ENCODE measurements at places on chromosomes 7 and 10.

GRCh38 chr7:14834456-14834855 is 68.1 kb downstream of the DGKB start:
- no peak for DNase-seq

- no peak for DNase-seq
Measured at GRCh38 chr10:14572811-14573210, 201.9 kb downstream of the FAM107B start.

DNA sequence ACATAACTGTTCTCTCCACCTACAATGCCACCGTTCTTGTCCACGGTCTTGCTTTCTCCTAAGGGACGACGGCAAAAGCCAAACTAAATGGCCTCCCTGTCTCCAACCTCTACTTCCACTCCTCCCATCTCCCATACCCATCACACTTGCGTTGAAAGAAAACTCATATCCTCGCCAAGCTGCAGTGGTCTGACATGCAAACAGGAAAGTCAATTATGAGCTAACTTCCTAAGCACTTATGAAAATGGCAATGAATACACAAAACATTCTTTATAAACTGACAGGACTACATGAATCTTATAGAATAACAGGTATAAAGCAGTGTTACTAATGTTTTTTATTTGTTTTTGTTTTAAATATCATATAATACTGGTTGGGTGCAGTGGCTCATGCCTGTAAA is 46.4 kb downstream of the TYW1B start:
- no peak for DNase-seq

GRCh38 chr10:4034907-4035598 is 250.0 kb upstream of the KLF6 start:
- peak; percentile 18 for DNase-seq

DNA sequence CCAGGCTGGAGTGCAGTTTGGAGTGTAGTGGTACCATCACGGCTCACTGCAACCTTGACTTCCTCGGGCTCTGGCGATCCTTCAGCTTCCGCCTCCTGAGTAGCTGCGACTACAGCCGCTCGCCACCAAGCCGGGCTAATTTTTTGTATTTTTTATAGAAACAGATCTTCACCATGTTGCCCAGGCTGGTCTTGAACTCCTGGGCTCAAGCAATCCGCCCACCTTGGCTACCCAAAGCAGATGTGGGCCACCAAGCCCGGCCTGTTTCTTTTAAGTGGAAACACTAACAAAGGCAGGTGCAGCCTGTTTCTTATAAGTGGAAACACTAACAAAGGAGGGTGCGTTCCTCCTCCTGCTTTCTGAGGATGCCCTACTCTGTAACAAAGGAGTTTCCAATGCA is 18.2 kb downstream of the PRF1 start:
- no peak for DNase-seq

DNA sequence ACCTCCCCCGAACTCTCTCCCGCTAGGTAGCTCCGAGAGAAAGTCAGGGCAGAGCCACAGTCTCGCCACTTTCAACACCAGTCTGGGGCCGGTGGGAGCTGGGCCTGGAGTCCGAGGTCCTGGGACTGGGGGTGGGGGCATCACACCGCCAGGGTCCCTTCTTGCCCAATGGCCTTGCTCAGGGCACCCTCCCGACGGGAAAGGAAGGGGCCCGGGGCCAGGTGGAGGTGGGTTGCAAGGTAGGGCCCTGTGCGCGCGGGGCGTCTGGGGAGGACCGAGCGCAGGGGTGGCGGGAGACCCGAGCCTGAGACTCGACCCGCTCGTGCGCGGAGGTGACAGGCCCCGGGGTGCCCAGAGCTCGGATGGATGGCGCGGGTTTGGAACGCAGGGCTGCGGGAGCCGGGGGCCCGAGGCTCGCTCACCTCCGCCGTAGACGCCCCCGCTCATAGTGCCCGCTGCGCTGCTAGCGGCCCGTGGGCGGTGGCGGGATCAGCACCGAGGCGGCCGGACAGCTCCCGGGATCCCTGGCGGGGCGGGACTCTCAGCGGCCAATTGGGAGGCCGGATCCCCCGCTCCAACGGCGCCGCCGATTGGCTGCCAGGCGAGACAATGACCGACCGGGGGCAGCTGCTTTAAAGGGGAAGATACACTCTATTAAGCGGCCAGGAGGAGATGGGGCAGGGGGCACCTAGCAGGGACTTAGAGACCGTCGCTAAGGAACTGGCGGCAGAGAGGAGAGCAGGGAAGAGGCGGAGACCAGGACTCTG is at the start of gene ACTL6B:
TSS of gene ACTL6B (minus strand) at position 541 of the 767 bp plus-strand sequence. CDS start at position 447, 94 bp downstream.
- peak; percentile 83 for DNase-seq

DNA sequence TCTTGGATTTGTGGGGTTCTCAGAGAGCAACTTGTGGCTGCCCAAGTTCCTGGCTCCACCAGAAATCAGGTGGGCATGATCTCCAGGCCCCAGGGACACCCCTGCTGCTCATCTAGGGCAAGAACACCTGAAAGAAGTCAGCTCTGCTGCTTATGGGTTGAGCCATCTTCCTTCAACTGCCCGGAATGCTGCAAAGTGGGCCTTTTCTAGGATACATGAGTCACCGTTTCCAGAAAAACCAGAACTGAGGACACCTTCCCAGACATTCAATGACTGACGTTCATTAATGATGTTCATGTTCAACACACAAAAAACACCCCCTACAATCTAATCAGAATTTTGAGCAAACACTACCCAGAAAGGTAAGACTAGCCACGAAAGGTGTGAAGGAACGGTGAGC is 98.0 kb downstream of the MAD1L1 start:
- DNase-seq: no peak

GRCh38 chr10:86536294-86536861 is 14.8 kb upstream of the WAPL start:
- DNase-seq: peak; percentile 27

DNA sequence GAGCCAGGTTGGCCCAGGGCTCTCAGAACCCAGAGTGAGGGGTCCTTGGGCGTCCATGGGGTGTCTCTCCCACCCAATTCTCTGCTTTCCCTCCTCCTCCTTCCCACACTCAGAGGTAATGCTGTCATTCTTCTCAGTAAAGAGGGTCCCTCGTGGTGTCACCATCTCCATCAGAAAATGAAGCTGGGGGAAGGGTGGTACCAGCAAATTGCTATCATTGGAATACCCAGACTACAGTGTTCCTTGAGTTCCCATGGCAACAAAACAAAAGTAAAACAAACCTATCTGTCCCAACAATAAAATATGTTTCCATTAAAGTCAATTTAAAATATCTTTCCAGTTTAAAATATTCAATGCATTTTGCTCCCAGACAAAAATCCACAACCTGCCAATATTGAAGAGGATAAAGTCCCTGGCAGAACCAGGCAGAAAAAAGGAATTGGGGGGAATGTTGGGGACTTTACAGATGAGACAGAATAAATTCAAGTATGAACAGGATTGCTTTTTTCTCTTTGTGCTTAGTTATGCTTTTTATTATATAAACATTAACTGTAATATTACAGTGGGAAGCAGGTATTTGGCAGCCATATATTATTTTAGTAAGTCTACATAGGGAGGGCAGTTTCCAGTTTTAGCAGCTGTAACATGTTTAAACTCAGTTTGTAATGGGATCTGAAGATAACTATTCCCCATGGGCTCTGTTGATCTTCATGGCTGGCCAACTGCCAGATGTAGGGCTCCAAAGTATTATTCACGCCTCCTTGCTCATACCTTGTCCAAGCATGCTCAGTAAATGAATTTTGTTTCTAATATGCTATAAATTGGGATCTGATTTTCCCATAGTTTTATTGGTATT is 182.1 kb downstream of the ARID5B start:
- DNase-seq: peak; percentile 65

DNA sequence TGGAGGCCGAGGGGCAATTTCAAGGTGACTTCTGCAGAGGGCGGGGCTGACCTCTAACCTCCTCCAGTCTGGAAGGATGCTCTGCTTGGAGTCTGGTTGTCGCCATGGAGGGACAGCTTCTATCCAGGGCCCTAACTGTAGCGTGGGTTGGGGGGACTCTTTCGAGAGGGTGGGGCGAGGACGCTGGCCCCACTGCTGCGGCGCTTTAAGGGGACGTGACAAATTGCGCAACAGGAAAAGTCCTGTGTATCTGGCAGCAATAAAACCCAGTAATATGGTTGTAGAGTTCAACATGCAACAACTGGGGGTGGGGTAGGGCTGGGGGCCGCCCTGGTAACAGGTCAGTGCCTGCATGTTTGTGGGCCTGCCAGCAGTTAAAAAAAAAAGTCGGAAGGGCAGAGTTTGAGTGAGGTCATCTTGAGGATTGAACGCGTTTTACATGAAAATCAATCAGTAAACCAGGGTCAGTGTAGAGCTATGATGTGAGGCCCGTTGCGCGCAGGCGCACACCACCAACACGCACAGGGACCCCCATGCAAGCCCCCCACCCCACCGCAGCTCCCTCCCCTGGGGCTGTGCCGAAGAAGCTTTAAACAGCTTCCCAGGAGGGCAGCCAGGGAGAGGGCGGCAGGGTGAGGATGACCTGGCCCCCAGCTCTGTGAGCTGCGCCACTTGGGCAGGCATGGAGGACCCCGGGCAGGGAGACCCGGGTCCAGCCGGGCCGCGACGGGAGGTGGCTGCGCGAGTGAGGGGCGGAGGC is 4.3 kb downstream of the SHH start:
- peak; percentile 24 for DNase-seq

- no peak for DNase-seq
Measured at GRCh38 chr7:155624412-155624811, 20.0 kb upstream of the RBM33 start.
